ENCODE measurements at places on chromosomes 2 and 18.

- no peak for DNase-seq
These were observed 16.6 kb downstream of the SERPINE2 start for GRCh38 chr2:224022486-224022885.

GRCh38 chr2:135974036-135974435, 11.4 kb downstream of the DARS1 start:
- no peak for DNase-seq

- DNase-seq = no peak
These were observed 56.2 kb downstream of the USP34 start for GRCh38 chr2:61414674-61415073.

DNA sequence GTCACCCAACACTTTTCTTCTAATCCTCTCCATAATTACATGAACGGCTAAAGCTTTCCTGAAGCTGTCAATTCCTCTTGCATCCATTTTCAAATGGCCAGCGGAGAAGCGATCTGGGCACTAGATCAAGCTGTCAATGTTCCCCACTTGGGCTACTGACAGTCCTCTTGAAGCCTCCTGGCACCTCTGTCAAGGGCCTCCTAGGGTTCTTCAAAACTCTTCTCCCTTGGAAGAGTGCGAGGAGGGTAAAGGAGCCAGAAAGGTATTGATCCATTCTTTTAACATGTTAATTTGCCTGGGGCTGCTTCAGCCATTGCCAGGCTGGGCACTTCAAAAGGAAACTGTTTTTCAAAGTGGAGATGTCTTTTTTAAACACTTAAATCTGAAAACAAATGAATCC, 19.8 kb downstream of the EPHA4 start:
- DNase-seq = no peak

GRCh38 chr2:105553538-105554196, 154.8 kb upstream of the FHL2 start:
- DNase-seq = no peak

DNA sequence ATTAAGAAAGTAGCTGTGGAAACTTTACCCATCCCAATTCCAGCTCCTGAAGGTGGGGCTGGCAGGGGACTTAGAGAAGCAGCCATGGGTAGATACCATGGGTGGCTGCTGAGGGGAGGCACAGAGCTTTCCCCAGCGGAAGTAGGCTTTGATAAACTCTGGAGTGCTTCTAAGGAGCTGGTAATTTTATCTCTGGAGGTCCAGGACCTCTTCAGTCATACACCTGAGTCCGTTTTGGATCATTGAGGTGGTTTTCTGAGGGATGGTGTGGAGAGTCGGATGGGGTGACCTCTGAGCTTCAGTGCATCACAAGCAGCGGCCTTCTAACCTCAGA, 36.7 kb upstream of the BMP10 start:
- DNase-seq = no peak

DNA sequence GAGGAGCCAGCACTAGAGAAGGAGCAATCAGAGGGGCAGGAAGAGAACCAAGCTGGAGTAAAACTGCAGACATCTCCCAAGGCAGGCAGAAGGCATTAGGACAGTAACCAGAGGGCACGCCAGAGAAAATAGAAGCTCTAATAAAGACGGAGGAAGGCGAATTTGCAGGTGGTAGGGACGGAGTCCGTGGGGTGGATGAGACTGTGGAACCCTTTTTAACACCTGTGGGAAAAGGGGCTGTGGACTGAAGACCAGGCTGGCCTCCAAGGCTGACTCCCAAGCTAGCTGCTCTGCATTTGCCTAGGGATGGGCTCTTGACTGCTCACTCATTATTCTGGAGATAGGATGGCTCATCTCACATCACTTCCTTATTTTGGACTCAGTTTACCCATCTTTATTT, 49.5 kb downstream of the SLC4A1AP start:
- DNase-seq = no peak

DNA sequence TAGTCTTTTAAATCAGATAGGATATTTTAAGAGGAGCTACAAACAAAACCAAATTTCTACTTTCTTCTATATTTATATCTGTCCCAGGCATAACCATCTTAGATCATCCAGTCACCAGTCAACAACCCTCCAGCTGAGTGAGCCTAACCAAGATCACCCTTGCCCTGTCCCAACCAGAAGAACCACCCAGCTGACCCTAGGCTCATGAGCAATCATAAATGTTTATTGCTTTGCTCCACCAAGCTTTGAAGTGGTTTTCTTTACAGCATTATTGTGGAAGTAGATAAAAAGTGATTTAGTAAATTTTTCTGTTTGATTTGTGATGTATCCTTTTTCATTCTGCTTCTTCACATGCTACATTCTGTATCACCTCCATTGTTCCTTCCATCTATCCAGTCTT, 167.2 kb upstream of the PIEZO2 start:
- no peak for DNase-seq

DNA sequence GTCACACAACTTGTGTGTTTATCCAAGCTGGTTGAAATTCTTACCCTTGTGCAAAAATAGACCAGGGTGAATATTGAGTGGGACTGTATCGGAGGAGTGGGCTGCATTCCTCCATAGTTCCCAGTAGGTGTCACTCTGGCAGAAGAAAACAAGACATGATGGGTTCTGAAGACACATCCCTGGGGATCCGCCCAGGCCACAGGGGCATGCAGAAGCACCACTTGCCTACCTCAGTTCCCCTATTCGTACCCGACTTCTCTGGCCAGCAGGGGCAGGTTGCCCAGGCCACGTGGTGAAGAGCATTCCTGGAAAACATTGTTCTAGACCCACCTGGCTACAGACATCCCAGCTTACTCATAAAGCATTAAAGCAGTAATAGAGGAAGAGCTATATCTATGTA, 168.2 kb downstream of the FAM210A start:
- DNase-seq = no peak

- DNase-seq = no peak
These were observed 89.6 kb downstream of the TTC32 start for GRCh38 chr2:19812166-19812565.

GRCh38 chr18:35324926-35325655, 19.1 kb downstream of the ZNF24 start:
- no peak for DNase-seq

DNA sequence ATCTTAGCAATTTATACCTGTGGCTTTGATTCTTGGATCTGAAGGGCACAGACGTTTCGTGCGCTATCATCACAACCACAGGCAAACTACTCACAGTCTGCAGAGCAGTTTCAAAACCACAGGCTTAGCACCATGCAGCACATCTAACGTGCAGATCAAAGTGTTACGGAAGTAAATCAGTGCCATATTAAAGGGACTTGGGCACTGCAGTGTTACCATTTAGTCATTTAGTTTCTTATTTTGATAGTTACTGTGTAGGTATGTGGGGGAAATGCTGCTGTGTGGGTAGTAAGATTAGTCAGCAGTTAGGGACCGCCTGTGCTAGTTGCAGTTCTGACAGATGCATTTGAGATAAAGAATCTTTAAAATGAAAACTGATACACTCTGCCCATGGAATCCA, 384.0 kb downstream of the NBAS start:
- DNase-seq = no peak

- no peak for DNase-seq
These were observed 9.5 kb downstream of the ZEB2 start for GRCh38 chr2:144510294-144510991.

DNA sequence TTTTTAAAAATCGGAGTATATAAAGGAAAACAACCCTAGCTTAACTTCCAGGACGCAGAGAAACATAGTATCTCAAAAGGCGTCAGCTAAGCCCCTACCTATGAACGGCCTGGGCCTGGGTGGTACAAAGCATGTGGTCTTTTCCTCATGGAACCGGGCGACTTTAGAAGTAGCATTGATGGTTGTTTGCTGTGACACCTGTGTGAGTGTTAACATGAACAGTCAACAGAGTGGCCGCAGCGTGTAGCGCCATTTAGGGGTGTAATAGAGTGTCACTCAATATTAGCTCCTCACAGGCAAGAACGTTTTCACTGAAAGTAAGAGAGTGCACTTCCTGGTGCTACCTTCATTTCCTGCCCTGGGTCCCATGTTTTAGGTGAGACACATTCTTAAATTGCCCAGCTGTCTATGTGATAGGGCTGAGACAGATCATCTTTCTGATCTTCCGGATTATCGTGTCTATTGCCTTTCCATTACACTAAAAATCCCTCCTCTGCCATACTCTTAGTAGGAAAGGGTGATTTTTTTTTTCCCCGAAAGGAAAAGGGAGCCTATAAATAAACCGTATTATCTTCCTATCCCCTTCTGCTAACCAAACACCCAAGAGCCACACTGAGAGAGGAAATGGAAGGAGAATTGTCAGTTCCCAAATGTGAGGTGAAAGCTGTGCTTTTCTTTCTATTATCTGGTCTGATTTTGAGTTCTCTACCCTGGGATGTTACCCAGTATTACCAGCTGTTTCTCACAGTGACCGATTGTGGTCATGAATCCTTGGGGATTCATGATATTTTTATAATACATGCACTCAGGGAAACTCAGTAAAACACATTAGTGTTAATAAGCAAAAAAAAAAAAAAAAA, 1.3 kb downstream of the GORASP2 start:
- DNase-seq = no peak

GRCh38 chr2:240832921-240833494, 13.0 kb upstream of the KIF1A start:
- DNase-seq = no peak

DNA sequence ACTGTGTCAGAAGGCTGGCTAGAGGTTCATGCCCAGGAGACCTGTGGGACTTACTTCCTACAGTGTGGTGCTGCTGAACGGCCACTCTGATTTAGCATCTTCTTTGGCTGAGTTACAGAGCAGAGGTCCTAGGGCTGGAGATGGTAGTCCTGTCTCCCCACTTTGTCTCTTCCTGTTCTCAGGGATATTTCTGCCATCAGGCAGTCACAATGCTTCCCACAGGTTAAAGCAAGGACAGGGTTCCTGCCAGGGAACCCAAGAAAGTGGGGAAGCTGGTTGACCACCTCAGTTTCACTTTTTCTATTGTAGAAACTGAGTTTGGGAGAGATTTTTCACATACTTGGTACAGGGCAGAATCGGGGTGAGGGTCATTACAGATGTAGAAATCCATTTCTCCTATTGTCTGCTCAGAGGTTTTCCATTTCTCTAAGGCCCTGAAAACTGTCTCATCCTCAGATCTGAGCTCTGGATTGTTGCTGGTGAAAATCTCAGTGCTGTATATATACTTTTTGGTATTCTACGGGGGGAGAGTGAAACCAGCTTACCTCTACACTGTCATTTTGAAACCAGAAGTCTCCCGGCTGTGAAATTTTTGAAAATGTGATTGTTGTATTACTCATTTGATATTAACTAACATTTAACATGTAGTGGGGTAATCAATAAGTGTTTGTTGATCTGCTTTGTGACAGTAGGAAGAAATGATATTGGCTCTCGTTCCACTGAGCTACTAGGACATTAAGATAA, 37.0 kb upstream of the MEP1B start:
- no peak for DNase-seq

- no peak for DNase-seq
These were observed 17.8 kb downstream of the GMCL1 start for GRCh38 chr2:69847068-69847828.

DNA sequence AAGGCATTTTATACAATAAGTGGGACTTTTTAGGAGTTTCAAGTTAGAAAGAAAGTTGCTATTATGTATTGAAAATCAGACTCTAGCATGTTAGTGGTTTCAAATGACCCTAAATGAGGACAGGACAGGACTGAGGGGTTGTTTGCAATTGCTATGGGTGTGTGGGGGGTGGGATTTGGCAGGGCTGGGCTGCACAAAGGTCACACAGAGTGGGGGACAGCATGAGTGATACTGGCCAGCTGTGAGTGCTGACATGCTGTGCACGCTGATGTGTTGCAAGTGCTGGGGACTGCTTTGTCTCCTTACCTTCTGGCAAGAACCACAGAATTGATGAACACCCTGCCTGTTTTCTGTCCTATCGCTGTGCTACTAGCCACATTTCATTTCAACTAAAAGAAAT, 29.8 kb downstream of the RNMT start:
- DNase-seq = no peak

DNA sequence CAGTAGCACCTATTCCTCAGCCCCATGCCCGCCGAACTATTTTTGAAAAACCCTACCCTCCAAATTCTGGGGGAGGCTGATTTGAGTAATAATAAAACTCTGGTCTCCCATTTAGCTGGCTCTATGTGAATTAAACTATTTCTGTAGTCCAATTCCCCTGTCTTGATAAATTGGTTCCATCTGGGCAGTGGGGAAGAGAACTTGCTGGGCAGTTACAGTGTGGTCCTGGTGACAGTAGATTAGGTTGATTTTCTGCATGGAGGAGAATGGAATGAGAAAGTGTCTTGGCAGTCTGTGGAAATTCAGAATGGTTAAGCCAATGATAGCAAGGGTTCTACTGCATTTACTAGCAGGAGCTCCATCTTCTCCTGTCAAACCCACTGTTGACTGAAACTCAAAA, 95.0 kb downstream of the SPP2 start:
- no peak for DNase-seq

- no peak for DNase-seq
These were observed 10.8 kb upstream of the NAB1 start for GRCh38 chr2:190637903-190638618.

DNA sequence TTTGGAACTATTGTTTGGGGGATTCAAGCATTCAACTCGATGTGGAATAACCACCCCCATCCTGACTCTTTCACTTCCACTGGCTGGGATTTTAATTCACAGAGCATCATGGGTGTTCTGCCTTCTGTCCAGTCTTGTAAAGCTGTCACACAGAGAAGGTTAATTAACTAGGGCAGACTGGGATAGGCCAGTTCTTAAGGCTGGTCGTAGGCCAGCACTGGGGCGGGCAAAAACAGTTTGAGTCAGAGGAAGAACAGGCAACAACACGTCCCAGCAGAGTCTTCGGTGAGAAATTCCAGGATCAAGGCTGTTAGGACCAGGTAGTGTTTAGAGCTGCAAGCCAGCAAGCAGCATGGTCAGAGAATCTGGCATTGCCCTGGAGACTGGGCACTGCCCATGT, 4.0 kb upstream of the RNF152 start:
- no peak for DNase-seq

DNA sequence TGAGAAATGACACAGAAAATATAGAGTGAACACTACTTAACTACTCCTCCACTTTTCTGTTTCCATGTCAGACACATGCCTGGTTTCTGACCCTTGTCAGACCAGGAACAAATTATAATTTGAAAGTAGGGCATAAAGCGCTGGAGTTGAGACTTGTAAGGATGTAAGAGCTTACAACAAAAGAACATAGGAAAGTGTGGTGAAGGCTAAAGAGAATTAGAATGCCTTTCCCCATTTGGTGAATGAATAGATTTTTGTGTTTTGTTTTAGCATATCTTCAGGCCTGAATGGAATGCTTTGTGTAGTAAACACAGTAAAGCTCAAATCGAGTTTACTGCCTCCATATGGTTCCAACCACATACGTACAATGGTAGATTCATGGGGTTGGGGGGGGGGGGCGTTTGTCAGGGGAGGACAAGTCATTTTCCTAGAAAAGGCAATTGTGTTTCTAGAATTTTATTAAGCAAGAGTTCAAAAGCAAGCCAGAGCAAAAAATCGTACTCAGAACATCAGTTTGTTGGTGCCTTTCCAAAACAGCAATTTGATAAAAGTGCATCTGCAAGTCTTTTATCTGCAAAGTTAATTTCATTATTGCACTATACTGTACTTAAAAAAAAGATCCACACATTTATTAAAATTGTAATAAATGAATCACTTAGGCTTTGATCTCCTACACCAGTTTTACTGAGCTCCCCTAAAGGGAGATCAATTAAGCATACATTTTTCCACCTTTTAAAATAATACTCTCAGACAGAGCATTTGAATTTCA, 30.9 kb downstream of the NRXN1 start:
- no peak for DNase-seq

GRCh38 chr2:229922449-229923386, at the start of gene FBXO36:
FBXO36 (plus strand) TSS chr2:229922503; CDS start chr2:229922514, 11 bp downstream.
- DNase-seq = no peak

- DNase-seq = no peak
These were observed 54.1 kb upstream of the CAB39 start for GRCh38 chr2:230658577-230658876.

- no peak for DNase-seq
These were observed 27.6 kb upstream of the UGP2 start for GRCh38 chr2:63814114-63814513.

All from renal cortex interstitium (tissue), 15 donors.